Activated CD4-positive, alpha-beta T cell treated with anti-CD3 and anti-CD28 coated beads, Interleukin-2, amount 50 U/mL, for 24 hours (primary cell): ENCODE measurements at places on chromosomes 7 and 10.
A peak's percentile ranks its signal among the peaks of the same experiment; 100 is the strongest.

- no peak for DNase-seq
Measured at GRCh38 chr10:96505150-96506136, 8.3 kb downstream of the TLL2 start.

GRCh38 chr10:60463746-60464145, 74.1 kb upstream of the ANK3 start:
- DNase-seq: no peak

- no peak for DNase-seq
Measured at GRCh38 chr10:50619166-50619565, 4.6 kb downstream of the SGMS1 start.

DNA sequence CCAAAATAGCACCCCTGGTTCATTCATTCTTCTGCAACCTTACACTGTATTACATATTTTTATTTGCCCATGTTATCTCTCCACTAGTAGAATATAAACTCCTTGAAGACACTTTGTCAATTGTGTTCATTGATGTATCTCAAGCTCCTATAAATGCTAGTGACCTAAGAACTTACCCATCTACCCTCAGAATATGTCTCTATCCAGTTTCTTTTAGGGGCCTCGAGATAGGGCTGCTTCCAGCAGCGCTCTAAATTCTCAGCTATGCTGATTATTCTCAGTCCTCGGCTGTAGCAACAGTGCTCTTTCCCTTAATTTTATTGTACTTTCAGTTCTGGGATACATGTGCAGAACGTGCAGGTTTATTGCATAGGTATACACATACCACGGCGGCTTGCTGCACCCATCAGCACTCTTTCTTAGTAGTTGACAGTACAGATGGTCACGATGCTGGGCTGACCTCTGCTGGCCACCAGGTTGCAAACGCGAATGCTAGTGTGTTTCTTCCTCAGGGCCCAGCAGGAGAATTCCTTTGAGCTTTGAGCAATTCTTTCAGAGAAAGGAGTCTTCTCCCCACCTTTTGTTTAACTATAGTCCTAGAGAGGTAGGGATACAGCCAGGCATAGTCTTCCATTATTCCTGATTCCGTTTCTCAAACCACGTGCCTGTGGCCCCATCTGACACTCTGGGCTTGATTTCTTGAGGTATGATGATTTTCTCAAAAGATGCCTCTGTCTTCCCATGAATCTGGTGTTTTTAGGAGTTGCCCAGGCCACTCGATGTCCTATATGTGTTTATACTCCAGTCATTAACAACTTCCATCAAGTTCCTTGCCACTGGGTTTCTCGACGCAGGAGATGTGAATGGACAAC, 49.1 kb upstream of the CDC14C start:
- no peak for DNase-seq

DNA sequence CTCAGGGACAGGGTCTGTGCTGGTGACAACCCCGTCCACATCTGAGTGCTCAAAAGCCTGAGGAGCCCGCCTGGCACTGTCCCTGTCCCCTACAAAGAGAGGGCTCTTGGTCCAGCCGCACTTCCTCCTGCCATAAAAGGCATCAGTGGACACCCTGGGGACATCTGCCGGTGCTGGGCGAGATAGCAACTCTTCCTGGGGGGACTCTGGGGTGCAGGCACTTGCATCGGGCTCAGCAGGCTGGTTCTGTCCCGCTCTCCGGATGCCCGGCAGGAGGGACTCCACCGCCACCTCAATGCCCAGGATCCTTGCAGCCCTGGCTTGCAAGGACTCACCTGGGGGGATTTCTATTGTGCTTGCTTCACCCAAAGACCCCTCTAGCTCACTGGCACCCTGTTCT, 32.8 kb downstream of the JCAD start:
- DNase-seq: no peak

DNA sequence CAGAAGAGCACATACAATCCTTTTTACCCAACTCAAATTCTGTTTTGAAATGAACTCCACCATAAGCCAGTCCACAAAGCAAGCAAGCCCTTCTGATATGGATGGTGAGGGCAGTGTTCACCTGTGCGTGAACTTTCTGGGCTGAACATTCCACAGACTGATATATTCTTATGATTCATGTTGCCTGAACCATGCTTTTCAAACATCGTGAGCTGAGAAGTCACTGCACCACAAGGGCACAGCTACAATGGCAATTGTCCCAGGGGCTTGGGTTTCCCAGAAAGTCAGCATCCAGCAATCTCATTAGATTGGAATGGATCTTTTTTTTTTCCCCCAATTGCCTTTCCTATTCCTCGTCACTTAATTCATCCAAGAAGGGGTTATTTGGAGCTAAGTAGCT, 86.9 kb upstream of the ZNF438 start:
- no peak for DNase-seq

DNA sequence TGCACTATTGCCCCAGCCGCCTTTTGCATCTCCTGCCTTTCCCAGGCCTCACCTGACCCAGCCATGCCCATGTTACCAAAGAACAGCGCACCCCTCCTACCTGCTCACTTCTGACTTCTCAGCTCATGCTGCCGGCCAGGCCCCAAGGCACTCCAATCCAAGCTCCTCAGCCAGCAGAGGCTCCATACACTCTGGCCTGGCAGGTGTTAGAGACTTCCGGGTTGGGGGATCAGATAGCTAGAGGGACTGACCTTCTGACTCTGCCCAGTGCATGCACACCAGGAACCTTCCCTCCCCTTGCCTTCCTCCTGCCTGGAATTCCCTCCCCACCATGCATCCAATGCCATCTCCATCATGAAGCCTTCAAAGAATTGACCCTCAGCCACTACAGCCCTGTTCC, 56.2 kb upstream of the ZMIZ1 start:
- no peak for DNase-seq

DNA sequence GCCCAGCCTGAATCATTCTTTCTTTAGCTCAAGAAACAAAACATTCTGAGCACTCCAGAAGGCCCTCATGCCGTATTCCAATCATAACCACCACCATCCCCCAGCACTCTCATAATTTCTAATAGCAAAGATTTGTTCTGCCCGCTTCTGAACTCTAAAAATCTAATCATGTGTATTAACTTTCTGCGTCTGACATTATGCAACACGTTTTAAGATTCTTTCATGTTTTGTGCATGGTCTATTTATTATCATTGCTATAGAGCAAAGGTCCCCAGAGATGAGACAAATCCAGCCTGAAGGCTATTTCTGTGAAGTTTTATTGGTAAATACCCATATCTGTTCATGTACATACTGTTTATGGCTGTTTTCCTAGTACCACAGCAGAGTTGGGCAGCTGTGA, 8.8 kb downstream of the GDI2 start:
- DNase-seq: no peak

DNA sequence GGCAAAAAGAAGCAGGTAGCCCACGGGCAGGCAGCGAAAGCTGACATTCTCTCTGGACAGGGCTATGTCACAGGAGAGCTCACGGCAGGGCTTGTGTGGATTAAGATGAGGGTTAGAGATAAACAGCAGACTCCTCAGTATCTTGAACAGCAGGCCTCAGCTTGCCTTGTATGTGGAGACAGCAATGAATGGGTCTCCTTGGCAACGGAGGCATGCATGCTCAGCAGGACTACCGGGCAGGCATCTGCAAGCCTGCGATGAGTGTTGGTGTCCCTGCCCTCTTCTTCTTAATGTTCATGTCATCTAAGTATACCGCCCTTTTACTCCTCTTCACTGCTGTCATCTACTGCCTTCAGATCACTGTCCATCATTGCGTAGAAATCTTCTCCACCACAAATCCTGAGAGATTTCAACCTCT, 81.9 kb upstream of the C1GALT1 start:
- no peak for DNase-seq

DNA sequence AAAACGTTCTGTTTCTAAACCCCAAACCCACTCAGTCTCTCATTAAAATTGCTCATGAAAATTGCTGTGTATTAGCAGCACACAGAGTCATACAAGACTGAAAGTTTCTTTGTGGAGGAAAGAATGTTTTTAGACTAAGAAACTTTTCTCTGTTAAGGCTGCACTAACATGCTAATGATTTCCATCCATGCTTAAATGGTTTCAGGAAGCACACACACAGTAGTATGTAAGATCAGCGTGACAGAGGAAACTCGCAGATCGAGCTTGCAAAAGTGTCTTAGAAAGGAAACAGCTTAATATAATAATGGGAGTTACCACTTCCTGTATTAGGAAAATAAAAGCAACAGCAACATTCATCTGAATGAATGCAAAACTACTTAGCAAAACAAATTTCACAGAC, 112.7 kb downstream of the ICA1 start:
- DNase-seq: no peak

DNA sequence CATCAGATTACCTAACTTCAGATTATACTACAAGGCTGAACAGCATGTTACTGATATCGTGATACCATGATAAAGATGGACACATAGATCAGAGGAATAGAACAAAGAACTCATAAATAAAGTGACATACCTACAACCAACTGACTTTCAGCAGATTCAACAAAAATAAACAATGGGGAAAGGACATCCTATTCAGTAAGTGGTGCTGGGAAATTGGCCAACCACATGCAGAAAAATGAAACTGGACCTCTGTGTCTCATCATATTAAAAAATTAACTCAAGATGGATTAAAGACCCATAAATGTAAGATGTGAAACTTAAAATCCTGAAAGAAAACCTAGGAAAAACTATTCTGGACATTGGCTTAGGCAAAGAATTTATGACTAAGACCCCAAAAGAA, 158.6 kb downstream of the ZEB1 start:
- DNase-seq: no peak

- no peak for DNase-seq
Measured at GRCh38 chr7:66769833-66770512, 29.4 kb downstream of the RABGEF1 start.

GRCh38 chr10:132307823-132308586, at the start of gene STK32C:
Gene STK32C, minus strand, starts transcription at chr10:132307950. Its CDS starts 117 bp downstream, at chr10:132307833.
- DNase-seq: peak; percentile 84

DNA sequence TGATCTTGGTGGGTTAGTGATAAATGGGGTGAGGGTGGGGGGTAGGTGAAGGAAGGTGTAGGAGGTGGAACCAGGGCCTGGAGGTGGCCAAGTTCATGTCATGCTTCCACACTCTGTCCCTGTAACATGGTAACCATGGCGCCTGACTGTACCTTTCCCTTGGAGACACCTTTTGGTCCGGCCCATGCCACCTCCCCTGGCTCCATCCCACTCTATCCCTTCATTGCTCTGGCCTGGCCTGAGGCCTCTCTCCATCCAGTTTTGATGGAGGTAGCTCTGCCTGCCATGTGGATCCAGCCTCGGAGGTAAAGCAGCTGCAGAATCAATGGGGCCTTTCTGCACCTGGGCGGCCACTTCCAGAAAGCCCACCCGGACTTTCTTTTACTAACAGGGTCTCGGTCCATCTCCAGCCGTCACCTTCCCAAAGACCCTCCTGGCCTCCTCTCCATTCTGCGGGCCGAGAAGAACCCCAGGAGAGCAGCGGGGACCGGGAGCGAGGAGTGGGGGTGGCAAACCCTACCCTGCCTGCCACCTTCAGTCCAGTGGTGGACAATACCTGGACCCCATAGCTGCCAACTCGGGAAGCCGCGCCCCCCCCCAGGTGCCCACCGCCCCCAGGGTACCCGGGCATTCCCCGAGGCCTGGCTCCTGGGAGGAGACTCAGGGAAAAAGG, 504 bp upstream of the TRRAP start:
- no peak for DNase-seq

DNA sequence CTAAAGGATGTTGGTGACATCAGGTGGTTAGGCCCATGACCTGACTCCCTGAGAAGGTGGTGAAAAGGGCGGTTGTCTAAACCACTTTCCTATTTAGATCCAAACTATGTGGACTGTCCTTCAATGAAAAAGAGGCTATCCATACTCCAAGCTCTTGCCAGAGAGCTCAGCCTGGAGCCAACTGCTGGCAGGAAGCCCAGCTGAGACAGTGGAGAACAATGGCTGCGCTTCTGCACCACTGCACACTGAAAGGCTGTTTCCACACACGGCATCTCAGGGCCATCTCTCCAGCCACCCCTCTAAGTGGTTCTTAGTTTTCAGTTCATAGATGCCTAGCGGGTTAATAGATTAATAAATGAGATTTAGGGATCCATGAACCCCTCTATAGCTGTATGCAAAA, 488.8 kb upstream of the ZMIZ1 start:
- no peak for DNase-seq

DNA sequence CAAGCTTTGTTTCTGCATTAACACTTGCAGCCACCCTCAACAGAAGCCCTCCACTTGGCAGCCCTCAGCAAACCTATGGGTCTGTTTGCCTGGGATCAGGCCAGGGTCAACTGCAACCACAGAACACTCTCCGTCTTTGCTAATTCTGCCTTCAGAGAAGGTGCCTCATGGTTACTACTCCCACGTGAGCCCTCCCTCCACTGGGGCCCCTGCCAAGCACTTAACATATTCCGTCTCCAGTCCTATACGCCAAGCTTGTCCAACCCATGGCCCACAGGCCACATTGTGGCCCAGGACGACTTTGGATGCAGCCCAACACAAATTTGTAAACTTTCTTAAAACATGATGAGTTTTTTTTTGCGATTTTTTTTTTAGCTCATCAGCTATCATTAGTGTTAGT, 54.7 kb downstream of the HSPA12A start:
- no peak for DNase-seq

DNA sequence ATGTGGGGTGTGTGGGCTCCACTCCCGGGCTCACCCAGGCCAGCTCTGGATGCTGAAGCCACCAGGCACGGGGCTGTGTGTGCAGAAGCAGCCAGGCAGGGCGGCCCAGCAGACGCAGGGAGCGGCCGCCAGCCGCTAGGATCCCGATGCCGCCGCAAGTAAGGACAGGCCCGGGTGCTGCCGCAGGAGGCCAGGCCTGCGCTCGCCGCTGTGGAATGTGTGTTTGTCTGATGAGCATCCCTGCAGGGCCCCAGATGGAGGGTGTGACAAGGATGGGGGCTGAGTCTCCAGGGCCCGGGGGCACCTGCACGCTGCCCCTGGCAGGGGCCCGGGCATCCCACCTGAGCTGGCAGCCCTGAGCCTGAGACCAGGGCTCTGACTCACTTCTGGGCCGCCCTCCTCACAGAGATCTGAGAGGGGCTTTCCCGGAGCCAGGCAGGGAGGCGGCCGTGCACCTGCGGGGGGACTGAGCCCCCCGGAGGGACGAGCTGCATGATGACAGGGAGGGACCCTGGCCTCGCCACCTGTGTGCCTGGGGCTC, 101.5 kb downstream of the FOXL3 start:
- no peak for DNase-seq

DNA sequence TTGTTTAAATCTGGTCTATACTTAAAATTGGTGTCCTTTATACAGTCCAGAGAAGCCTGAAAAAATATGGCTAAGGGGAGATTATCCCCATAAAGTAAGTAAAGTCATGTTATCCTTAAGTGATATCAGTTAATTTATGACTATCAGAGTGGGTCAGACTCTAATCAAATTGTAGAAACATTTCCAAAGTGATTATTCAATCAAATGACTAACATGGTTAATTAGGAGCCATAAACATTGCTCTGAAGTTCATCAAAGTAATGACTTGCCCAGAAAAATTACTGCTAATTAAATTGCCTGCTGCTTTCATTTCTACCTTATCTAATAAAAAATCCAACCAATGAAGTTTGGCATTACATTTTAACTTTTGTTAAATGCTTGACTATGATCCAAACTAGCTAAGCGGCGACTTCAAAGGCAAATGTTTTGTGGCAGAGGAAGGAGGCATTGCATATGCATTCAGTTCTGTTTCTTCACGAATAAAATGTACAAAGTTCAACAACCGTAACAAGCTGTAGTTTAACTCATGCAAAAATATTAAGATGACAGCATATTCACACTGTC, 76.7 kb downstream of the ETV1 start:
- DNase-seq: no peak

GRCh38 chr10:86366902-86367151, 232 bp upstream of the GRID1 start:
- DNase-seq: no peak
